ENCODE measurements at places on chromosomes 6 and 20. TPM values are rescaled to one million over a fixed set of nuclear protein-coding genes. Genes with fewer than 3 reads are reported as not detected.

Gene RIMS1
- total RNA-seq: 0.08 TPM

Gene SLC22A1
- total RNA-seq: not detected

Gene GABRR2
- total RNA-seq: not detected

Gene PM20D2
- total RNA-seq: 12.0 TPM

Gene XKR7
- total RNA-seq: not detected

Gene SNPH
- total RNA-seq: 5.7 TPM

Gene NFATC2
- total RNA-seq: not detected

Gene CLDN20
- total RNA-seq: not detected

Gene PGC
- total RNA-seq: not detected
